MG63 (cell line): ENCODE measurements at places on chromosomes 7 and 10.

GRCh38 chr7:19508821-19509220 lies 200.0 kb downstream of the POLR1F start:
- no peak for DNase-seq

- no peak for DNase-seq
Measured at GRCh38 chr10:112335868-112336265, 38.0 kb upstream of the ACSL5 start.

GRCh38 chr7:107966711-107967110 lies 36.2 kb downstream of the LAMB1 start:
- peak; percentile 69 for DNase-seq

DNA sequence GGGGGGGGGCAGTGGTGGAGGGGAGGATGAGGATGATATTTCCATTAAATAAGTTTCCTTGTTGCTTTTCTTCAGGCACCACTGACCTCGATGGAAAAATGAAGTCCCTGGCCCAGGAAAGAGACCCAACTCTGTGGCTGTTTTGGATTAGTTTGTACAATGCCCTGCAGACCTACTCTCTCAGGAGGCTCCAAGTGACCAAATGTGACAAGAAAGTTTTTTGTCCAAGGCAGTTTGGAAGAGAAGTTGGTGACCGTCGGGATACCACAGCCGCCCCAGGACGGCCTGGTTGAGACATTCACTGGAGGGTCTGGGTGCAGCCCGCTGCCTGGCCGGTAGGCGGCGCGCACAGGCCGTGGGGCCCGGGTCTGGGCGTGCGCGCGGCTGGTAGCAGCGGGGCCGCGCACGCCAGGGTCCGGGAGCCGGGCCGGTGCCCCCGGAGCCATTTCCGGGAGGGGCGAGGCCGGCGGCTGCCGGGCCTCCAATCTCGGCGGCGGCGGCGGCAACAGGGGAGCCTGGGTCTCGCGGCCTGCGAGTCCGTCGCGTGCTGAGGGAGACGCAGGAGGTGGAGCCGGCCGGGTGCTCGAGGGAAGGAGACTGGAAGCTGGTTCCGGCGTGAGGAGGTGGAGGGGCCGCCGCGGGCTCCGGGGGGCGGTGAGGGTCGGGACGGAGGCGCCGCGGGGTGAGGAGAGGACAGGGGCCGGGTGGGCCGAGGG lies at the start of gene SGPL1:
SGPL1 (plus strand) TSS at position 445 of the 716 bp plus-strand sequence. CDS start 906 bp downstream, outside the sequence.
- DNase-seq, result peak; percentile 84

GRCh38 chr7:15459018-15459615 lies 102.7 kb downstream of the AGMO start:
- no peak for DNase-seq

- no peak for DNase-seq
Measured at GRCh38 chr10:124735491-124736286, 8.5 kb downstream of the FAM53B start.

DNA sequence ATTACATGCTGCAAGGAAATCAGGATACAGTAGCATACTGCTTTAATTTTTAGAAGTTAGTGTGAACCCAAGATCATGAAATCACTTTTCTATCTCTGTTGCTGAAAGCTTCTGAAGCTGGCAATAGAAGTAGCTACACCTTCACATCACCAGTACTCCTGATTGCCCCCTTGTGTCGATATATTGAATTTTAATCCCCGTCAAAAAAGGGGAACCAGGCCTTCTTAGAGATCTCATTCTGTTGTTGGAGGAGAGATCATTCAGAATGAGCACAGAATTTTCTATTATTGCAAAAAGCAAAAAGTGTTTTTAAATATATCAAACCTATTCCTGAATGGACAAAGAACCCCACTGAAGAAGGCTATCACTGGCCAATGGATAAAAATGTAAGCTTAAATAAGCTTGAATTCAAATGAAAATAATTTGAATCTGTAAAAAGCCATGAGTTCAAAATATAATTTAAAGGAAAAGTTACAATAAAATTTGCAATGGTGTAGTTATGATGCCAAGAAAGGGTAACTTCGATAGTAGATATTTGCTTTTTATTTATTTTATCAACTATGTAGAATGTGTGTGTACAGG lies 39.7 kb upstream of the TEX47 start:
- DNase-seq, result no peak

DNA sequence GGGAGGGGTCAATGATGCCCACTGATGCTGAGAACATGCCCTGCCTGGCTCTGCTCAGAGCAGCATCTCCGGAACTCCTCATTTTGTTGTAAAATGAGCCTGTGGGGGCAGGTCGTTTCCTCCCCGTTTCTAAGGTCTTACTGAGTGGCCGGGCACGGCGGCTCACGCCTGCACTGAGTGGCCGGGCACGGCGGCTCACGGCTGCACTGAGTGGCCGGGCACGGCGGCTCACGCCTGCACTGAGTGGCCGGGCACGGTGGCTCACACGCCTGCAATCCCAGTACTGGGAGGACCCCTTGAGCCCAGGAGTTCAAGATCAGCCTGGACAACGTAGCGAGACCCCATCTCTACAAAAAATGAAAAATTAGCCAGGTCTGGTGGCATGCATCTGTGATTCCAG lies 39.0 kb upstream of the FOXL3 start:
- DNase-seq, result no peak

DNA sequence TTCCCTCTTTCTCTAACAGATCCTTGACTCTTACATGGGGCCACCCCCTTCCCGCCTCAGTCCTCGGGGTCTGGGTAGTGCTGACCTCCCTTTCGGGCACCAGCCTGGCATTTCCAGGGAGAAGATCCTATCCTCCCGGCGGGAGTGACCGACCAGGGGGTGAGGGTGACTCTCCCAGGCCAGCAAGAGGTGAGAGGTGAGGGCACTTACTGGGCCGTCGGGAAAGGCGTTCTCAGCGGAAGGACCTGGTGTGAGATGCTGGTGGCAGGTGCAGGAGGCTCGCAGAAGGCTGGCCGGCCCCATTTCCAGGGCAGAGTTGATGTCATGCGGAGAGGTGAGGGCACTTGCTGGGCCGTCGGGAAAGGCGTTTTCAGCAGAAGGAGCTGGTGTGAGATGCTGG lies 4.2 kb upstream of the FOXL3 start:
- no peak for DNase-seq

GRCh38 chr10:102310361-102311024 lies 65.2 kb downstream of the GBF1 start:
- DNase-seq, result peak; percentile 33

DNA sequence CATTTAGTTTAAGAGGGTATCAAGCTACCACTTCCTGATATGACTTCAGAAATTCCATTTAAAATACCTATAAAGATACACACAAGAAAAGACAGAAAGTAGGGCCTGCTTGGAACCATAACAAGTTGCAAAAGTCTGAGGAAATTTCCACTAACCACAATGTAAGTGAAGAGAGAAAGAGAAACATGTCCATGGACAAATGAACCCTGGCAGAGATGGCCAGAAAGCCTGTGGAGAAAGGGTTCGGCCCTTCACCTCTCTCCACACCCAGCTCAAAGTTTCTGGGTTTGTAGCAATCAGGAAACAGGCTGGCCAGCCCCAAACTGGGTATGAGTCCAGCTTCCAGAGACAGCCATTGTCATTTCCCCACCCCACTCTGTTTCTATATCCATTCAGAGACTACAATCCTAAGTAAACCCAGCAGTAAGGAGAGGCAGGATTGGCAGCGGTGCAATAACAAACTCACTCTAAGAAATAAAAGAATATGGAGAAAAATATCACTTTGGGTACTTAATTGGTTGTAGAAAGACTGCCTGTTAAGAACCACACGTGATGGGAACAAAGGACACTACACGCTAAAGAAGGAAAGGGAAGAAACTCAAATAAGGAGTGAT lies 71.1 kb downstream of the STK17A start:
- no peak for DNase-seq

DNA sequence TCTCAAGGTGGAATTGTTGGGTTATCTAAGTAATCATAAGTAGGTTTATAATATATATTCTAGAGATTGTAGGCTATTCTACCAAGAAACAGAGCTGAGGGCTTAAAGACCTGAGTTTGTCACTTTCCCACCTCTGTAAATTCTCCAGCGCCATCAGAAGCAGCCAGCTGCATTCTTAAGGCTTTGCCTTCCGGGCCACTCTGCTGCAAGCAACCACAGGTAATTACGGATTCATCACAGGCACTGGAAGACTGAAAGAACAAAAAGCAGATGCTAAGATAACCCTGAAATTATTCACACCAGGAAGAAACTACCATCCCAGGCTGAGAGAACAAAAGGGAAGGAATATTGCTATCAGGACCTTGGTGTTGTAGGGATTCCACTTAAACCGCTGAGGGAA lies 137.8 kb upstream of the JCAD start:
- DNase-seq, result no peak

GRCh38 chr7:41134300-41135255 lies 568.3 kb downstream of the INHBA start:
- DNase-seq, result peak; percentile 20

- no peak for DNase-seq
Measured at GRCh38 chr7:150756858-150757257, 19.6 kb downstream of the GIMAP5 start.
